Dermis blood vessel endothelial cell (primary cell): ENCODE measurements at places on chromosomes 16 and 17. TPM values are rescaled to one million over a fixed set of nuclear protein-coding genes. Genes with fewer than 3 reads are reported as not detected.

The NUPR1 gene
- 3.8 and 4.9 TPM in 2 replicates for total RNA-seq

The CACNA1H gene
- total RNA-seq = 0.05 and 0.17 TPM in 2 replicates

The SPATA32 gene
- total RNA-seq = 0.05 TPM in 1 of 2 replicates, not detected in the other

The GLYR1 gene
- 85.6 and 103 TPM in 2 replicates for total RNA-seq

The WWOX gene
- total RNA-seq = 14.5 and 16.5 TPM in 2 replicates

The TPSB2 gene
- total RNA-seq = not detected in 2 replicates

The TAF15 gene
- 68.1 and 115 TPM in 2 replicates for total RNA-seq

The PLEKHG4 gene
- 10.0 and 16.5 TPM in 2 replicates for total RNA-seq

DNA sequence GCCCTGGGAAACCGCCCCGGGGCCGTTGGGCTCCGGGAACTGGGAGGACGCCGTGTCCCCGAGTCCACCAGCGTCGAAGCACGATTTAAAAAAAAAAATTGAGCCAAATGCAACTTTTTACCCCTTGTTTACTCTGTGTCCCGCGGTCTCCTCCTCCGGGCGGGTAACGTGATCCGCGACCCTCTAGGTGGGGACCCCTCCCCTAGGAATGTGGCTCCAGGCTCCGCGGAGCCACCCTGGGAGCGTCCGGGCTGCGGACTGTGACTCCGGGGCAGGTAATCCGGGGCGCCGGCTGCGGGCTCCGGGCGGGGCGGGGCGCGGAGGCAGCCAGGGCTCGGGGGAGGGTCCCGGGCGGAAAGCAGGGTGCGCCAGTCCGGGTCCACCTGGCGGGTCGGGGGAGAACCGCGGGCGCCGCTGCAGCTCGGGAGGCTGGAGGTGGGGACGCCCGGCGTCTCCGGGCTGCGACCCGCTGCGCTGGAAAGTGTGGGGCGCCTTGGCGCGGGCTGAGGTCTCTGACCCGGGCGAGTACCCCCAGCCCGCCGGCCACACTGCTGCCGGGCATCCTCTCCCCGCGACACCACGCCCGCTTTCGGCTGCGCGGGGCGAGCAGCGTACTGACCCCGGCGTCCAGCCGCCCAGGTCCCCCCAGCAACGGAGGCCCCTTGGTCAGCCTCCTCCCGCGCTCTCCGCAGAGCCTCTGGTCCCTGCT, 852 bp upstream of the HELZ start:
- peak; percentile 30 for DNase-seq

DNA sequence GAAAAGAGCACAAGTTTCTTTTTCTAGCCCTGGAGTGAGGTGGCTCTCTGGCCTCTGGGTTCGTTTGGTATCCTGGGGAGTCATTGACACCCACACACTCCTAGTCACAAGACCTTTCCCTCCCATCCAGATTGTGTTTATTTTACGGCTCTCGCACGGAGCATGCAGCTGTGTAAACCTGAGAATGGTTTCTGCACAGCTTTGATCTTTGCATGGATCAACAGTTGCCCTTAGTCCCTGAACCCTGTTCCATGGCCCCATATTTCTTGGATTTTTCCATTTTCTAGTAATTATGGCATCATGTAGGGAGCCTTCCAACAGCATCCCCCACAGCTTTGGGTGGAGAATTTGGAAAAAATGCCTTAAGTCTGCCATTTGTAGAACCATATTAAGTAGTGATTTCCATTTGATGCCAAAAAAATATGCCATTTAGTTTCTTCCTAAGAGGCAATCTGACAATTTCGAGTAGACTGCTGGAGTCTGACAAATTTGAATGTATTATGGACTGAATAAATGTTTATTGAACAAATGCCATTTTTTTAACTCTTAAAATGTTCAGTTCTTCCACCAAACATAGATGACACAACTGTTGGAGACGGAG, 197.7 kb downstream of the WWOX start:
- DNase-seq = no peak

DNA sequence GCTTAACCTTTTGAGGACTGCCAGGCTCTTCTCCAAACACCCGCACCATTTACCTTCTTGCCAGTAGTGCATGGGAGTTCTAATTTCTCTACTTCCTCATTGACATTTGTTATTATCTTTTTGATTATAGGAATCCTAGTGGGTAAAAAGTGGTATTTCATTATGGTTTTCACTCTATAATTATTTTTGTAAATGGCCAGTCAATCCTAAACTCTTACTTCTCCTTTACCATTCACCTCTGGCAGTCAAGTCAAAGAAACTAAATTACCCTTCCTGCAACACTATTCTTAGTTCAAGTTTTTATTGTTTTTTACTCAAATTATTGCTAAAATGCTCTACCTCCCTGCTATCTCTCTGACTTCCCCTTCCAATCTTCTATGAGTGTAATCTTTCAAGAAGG, 29.8 kb upstream of the ANKFY1 start:
- DNase-seq = no peak

DNA sequence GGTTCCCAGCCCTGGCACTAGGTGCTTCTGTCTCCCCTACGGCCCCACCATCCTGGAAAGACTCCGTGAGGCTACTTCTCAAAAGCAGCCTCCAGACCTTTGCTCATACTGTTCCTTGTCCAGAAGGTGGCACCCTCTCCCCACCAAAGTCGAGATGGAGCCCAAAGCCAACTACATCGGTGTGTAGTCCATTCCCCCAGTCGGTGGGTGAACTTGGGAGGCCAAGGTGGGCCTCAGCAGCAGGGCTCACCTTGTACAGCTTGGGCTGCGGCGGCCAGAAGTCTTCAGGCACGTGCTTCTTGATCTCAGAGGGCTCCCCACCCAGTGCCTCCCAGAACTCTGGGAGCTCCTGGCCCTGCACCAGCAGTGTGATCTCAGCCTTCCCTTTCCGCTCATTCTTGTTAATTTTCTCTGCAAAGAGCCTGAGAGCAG, 10.2 kb downstream of the FLII start:
- peak; percentile 91 for DNase-seq

DNA sequence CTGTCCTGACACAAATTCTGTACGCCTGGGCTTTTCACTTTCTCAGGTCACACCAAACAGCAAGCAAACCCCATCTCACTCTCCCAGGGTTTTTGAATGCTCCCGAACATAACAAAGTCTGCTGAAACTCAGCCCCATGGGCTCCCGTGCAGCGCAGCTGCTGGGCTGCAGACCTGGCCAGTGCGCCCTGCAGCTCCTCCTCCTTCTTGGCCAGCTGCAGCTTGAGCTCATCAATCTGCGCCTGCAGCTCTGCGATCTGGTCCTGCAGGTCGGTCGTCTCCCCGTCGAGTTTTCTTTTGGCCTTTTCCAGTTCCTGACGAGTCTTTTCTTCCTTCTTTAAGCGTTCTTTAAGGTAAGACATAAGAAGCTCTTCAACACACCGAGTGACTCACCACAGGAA, 70.5 kb downstream of the NDEL1 start:
- DNase-seq = no peak

DNA sequence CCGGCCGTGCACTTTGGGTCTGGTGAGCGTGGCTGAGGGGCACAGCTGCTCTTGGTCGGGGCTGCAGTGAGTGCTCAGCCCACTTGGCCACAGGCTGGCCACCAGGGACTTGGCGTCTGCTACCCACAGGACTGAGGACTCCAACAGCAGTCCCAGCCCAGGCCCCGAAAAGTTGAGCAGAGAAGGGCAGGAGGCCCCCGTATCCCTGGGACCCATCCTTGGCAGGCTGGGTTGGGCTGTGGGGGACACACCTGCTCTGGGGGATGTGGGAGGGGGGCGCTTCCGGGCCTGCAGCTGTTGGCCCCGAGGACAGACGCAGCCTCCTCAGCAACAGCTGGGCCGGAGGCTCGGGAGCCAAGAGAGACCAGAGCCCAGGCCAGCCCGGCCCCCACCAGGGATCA, 19.4 kb upstream of the SSTR5 start:
- no peak for DNase-seq

DNA sequence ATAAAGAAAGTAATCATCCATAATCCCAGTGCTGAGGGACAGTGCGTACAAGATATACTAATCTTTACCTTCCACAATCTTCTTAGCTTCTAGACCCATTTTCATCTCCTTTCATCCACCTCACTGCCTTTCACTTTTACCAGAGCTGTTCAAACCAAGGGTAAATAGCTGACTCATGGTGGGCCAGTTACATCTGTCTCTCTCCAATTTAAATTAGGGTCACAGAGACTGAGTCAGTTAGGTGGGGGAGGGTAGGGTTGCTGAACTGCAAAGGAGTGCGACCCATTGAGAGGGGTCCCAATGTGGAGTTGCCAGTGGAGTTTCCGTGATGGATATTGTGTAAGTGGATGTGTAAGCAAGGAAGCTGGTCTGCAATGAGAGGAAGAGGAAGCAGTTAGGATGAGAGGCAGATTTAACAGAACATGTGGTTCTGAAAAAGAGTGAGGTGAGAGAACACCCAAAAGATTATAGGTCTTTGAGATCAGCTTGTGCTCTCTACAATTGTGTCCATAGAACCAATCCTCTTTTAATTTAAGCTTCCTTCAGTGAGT, 83.5 kb downstream of the GP2 start:
- DNase-seq = no peak

DNA sequence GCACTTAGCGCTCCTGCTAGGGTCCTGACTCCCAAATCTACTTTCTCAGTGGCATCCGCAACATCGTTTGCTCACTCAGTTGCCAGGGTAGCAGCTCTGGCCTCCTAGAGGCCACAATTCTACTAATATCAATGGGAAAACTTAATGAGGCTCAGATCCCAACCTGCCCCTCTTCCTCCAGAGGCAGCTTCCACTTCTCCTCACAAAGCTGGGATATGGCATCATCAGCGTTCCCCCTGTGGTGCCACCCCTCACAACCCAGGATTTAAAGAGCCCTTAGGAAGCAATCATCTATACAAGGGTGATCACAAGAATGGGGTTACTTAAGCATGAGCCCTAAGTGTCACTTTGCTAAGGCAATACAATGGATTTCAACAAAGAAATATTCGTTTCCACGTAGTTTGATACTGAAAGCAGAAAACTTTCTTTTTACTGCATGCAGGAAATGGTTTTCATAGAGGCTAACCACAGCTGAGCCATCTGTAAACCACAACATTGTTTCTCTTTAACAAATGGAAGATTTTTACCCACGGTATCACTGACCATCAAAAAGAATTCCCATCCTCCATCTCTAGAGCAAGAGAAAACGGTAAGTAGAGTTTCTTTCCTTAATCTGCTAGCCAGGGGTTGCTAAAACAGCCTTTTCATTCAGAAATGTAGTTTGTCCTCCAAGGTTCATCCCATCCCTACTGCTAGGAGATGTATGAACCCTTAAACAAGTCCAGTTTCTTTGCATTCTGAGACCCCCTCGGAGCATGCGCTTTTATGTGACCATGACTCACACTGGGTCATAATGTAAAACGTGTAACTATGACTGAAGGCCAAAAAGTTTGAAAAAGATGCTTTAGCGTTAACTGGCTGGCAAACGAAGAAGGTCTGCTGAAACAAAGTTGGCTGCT, 68.3 kb upstream of the BCAR1 start:
- peak; percentile 44 for DNase-seq

DNA sequence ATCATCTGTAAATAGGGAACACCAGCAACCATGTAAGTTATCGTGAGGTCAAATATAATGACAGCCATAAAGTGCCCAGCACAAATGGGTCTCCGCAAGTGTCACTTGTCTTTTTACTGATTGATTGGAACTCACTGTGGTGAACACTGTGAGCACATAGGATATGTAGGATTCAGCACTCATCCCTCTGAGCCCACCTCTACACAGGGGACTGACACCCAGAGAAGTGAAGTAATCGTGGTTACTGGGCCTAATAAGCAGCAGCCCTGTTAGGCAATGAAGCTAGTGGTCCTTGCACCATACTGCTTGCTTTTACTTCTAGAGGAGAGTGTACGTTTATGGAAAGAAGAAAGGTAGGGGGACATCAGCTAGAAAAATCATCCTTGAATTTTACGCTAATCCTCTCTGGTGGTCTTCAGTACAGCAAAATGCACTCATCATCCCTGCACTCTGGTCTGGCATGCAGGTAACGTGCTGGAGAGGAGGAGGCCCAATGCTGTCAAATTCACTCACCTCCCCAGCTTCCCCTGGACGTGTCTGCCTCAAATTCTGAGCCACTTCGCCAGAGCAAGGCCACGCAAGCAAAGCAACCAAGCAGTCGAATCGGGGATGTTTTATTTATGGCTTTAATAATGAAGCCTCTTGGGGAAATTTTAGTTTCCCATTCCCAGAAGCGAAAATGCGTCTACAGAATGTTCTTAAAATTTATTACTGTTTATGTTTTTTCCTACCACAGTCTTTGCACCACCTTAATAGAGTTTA, 74.7 kb downstream of the YPEL2 start:
- no peak for DNase-seq

- DNase-seq = no peak
Observed at GRCh38 chr16:4214215-4214621, 27.7 kb downstream of the SRL start.

DNA sequence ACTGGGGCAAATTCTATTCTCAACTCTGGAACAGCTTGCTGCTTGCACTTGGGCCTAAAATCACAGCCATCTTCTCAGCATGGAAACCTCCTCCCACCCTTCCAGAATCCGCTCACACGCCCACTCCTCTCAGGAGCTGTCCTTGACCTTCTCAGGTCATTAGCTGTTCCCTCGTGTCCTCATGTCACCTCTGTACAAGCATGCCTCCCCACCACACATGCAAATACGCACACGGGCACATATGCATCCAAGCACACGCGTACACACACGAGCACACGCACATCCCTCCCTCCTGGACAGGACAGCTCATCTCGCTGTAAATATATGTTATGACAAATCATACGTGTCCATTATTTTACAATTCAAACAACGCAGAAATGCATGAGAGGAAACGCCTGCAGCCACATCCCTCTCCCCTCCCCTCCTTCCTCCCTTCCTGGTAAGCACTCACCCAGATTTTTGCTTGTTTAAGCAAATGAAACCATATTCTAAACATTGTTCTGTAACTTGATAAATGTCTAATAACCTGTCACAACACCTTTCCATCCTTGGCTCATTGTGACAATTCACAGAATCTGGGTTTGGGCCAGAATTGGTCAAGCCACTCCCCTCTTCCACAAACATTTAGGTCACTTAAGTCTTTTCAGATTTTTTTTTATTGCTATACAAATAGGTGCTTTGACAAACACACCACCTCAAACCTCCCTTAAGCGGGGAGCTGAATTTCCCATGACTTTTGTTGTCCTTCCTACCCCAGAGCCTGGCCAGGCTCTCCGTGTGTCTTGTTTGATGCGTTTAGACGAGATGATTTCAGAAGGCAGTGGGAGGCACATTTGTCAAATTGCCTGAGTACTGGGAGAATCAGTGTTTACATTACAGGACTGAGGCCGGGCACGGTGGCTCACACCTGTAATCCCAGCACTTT, 41.7 kb downstream of the DNAH17 start:
- no peak for DNase-seq

DNA sequence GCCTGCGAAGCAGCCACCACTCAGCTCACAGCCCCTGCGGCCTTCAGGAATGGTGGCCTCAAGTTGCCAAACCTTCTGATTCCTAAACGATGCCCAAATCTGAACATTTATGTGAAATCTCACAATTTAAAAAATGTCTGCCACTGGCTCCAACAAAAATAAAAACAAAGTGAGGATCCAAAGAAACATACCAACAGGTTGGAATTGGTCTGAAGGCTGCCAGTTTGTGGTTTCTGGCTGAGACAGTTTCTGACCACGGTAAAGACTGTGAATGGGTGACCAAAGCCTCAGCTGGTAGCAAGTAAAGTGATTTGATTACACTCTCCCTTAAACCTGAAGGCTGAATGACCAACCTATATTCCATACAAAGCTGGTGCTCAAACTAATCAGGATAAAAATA, 24.9 kb downstream of the LITAFD start:
- DNase-seq = no peak

- no peak for DNase-seq
Observed at GRCh38 chr16:64250866-64251265, 871.0 kb downstream of the CDH11 start.

GRCh38 chr17:1002412-1002753, 5.5 kb downstream of the TIMM22 start:
- peak; percentile 62 for DNase-seq
